ENCODE measurements at places on chromosomes 12 and 14.

- DNase-seq, result no peak
These were observed 2.8 kb downstream of the FRMD6 start for GRCh38 chr14:51654533-51654845.

DNA sequence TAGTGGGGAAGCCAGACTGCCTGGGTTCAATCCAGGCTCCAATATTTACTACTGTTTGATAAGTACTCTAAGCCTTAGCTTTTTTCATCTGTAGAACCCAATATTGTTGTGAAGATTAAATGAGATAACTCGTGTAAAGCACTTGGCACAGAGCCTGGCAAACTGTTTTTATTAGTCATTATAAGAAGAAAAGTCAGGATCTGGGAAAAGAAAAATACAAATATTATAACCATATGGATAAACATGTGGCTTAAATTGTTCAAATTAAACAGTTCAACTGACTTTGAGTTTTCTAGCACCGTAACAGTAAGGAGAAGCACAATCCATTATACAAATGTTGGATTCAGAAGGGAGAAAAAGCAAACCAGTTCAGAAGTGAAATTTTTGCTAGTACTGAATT lies 22.0 kb upstream of the CDK17 start:
- DNase-seq, result no peak

DNA sequence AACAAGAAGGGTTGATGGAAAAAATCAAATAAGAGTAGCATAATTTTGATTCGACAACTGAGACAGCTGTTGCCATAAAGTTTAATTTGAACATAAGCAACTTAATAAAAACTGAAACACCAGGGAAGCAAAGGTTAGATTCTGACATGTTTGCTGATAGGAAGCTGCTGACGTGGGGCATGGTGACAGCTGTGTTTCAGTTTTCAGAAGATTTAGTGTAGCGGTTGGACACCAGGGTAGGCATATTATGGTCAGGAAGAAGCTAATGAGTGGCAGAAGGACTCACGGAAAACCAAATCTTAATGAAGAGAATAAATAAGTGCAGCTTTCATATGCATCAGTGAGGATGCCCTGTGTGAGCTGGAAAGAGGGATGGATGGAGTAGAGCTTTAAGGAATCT lies 336.7 kb upstream of the RPL10L start:
- DNase-seq, result no peak

GRCh38 chr12:80100591-80100990 lies 1.3 kb downstream of the OTOGL start:
- DNase-seq, result no peak

- no peak for DNase-seq
These were observed 23.4 kb upstream of the BMP4 start for GRCh38 chr14:53979747-53980642.

DNA sequence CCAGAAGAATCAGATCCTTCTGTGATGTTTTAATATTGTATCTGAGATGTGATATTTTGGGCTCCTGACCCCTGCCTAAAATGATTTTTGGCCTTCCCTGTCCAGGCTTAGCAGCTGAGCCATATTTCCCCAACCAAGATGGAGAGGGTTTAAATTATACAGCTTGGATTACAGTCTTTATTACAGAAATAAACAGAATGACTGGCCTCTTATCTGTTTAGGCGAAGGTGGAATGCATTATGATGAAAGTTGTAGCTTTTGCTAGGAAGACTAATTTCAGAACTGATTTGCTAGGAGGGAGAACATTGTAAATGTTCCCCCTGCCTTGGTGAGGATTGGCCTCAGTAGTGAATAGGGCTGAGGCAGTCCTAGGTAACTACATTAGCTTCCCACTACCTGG lies 23.3 kb downstream of the BMAL2 start:
- DNase-seq, result no peak

DNA sequence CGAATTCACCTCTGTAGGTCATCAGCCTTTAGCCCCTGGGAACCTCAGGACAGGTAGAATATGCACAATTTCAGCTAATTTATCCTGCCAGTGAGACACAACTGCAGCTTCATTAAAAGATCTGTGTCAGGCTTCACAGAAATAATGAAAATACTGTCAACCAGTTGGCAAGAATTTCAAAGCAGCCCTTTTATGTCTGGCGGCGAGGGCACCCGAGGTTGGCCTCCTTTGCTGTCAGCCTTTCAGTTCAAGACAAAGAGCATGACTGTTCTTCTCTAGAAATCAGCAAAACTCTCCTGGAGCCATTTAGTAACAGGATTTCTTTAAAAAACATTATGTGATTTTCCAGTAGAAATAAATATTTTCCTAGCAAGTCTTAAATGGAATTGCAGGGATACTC lies 75.9 kb downstream of the BBS10 start:
- DNase-seq, result no peak

GRCh38 chr14:55123101-55123500 lies 6.0 kb upstream of the LGALS3 start:
- DNase-seq, result no peak

DNA sequence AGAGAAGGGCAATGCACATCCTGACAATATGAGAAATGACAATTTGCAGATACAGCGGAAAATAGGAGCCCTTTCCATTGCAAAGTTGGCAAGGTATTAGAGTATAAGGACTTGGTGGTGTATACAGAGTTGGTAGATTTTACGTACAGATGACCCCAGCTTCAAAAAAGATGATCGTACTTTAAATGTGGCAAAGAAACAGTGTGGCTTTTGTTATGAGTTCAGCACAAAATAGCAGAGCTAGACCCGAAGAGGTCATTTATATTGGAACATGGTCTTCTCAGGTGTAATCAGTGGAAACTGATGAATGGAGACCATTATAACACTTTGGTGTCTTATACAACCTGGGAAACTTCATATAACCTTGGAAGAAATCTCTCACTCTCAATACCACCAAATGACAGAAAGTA lies 2.3 kb downstream of the CLEC2B start:
- DNase-seq, result no peak

- DNase-seq, result peak; percentile 47
These were observed 52.0 kb upstream of the ITPR2 start for GRCh38 chr12:26884765-26885576.

DNA sequence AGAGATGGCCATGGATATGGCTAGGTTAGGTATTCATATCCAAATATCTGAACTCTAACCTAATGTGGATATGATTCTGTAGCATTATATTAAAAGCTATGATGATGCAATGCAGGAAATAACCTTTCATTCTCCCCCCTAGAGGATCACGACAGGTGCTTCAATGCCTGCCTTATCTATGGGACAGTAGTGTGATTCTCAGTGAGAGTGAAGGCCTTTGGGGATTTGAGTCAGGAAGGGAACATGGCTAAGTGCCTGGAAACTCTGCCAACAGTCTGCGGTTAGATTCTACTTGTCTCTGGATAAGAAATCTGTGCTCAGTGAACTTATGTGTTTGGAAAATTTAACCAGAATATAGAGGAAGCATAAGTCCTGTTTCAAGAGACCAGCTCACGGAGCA lies 81.8 kb downstream of the SLC38A1 start:
- DNase-seq, result no peak

DNA sequence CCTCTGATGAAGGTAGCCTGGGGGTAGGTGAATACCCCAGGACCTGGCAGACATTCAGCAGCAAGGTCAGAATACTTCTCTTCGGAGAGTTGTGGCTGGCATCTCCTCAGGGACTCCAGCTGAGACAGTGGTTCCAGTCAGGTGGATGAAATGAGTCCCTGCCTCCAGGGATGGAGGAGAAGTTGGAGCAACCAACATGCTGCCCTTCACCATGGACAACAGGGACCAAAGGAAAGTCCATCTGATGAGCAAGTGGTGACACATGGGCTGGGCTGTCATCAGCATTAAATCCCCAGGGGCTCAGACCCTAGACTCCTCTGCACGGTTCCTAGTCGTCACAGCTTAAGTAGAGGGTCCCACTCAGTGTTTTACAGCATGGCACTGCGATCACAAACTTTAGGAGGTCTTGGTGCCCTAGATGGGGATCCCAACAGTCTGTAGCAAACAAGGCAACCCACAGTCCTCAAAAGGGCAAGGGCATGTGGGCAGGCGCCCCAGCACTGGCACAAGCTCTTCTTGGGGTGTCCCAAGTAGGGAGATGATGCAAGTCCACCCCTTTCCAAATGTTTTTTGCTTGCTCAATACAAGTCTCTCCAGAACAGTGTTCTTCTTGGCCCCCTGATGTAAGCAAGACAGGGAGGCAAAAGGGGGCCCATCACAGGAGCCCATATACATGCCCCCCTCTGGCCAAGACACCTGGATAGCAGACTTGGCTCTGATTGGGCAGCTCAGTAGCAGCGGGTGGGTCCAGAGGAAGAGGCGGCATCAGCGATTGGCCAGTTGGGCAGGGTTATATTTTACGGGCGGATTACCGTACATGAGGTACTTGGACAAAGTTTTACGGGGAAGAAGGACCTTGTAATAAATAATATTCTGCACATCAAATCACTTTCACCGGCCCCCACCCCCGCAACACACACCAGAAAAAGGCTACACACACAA lies 10.8 kb upstream of the CDH24 start:
- no peak for DNase-seq

- DNase-seq, result no peak
These were observed 9.2 kb downstream of the DUSP6 start for GRCh38 chr12:89343127-89343526.

DNA sequence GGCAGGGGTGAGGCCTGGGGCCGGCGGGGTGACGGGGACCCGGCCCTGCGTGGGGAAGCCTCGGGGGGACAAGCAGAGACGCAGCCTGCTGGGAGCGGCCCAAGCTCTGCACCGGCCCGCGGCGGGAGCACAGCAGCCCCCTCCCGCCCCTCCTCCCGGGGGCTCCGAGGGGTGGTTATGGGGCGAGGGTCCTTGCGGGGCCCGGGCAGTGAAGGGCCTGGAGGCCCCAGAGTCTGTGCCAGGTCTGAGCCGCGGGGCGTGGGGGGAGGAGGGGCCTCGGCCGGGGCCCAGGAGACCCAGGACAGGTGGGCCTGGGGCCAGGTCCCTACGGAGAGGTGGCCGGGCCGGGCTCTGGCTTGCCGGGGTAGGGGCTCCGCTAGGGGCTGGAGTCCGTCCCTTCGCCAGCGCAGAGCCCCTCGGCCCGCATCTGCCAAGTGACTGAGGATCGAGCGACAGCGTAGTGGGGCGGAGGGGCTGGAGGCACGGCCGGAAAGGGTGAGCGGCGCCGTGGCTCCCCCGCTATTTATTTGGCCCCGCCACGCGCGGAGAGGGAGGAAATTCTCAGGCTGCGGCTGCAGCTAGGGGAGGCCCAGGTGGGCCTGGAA lies 495 bp downstream of the TMEM121 start:
- no peak for DNase-seq

GRCh38 chr14:100203962-100204834 lies 34.7 kb upstream of the YY1 start:
- no peak for DNase-seq

DNA sequence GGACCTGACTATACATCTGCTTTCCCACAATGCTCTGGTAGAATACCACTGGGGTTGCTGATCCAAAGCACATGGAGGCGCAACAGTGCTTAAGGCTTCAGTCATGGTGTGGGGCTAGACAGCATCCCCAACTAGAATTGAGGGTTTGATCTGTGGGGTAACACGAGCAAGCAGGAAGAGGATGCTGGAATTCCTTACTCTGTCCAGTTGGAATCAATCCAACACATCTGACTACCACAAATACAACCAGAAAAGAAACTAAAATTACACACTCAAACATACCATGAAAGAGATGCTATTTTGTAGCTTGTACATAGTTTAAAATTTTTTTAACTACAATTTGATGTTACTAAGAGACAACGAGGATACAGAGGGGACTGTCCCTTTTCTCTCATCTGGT lies 40.4 kb upstream of the GTF2A1 start:
- no peak for DNase-seq

DNA sequence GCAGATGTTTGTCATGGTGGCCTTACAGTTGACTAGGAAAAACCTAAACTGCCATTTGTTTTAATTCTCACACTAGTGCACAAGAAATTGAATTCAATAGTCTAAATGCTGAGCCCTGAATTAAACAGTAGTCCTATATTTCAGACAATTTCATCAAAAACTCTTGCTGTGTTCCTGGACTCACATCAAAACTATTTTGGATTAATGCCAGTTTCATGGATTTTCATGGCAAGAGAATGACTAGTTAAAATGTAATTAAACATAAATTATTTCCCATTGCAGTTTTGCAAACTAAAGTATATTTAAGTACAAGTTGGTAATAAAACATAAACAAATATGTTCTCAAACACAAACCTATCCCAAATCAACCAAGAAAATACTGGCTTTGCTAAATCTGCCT lies 468.0 kb upstream of the PRICKLE1 start:
- no peak for DNase-seq

DNA sequence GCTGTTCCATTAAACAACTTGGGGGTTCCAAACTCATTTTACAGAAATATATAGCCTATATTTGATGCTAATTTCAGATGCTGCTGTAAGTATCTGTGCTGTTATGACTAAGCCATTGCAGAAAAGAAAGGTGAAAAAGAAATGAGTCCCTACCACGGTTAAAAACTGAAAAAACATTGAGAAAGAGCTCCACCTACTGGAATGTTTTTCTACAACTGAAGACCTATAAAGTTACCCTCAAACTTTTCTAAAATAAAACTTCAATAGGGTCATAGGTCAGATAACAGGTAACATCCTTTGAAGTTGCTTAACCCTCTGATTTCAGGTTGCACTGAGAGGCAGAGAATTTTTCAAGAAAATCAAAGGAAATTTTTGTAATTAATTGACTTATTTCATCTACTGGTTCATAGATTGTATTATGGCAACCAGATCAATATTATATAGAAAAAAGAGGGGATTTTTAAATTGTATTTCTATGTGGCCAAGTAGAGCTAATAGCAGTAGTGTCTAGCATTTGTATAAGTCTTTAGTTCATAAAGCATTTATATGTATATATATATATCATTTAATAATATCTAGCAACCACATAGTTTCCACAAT lies 279.9 kb downstream of the RPS29 start:
- no peak for DNase-seq

- DNase-seq, result no peak
These were observed 194.0 kb downstream of the ZFP36L1 start for GRCh38 chr14:68598621-68599447.

DNA sequence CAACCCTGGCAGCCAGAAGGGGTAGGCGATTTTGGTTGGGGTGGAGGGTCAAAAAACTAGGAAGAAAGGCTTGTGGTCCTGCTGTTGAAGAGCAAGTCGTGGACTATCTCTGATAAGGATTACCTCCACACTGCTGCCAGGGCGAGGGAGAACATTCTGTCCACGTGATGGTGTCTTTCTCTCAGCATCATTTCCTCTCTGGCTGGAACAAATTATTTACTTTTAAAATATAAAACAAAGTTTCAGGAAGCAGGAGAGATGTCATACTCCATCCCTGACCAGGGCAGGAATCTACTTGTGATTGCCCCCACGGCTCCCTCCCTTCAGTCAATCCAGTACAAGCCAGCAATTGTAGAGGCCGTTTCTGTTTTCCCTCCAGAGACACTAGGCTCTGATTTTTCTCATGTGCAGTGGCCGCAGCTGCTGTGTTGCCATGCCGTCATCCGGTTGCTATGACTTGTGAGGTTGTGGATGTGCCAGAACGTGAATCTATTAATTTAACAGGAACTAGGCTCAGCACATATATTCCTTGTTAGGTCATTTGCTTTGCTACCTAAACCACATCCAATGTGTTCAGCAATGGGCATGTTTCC lies 61.5 kb upstream of the PTGR2 start:
- no peak for DNase-seq
